AG04450 (cell line): ENCODE measurements at places on chromosomes 12 and 14. TPM values are rescaled to one million over a fixed set of nuclear protein-coding genes. Genes with fewer than 3 reads are reported as not detected.

WNT1 gene
- not detected in 2 replicates for polyA plus RNA-seq

SLC8B1 gene
- polyA plus RNA-seq = 12.1 and 17.2 TPM in 2 replicates

KRT5 gene
- 0.31 TPM in 1 of 2 replicates, not detected in the other for polyA plus RNA-seq

SOAT2 gene
- 0.06 TPM in 1 of 2 replicates, not detected in the other for polyA plus RNA-seq

MGST1 gene
- polyA plus RNA-seq = 647 and 656 TPM in 2 replicates

SSPN gene
- polyA plus RNA-seq = 19.9 and 21.6 TPM in 2 replicates

INSM2 gene
- not detected in 2 replicates for polyA plus RNA-seq

DEPDC4 gene
- polyA plus RNA-seq = 0.76 and 1.3 TPM in 2 replicates

LYZ gene
- polyA plus RNA-seq = not detected in 2 replicates

LRIG3 gene
- 58.2 and 80.1 TPM in 2 replicates for polyA plus RNA-seq

HOXC9 gene
- polyA plus RNA-seq = not detected in 2 replicates

CCDC197 gene
- not detected in 2 replicates for polyA plus RNA-seq

ZDHHC22 gene
- polyA plus RNA-seq = not detected in 2 replicates

DCN gene
- polyA plus RNA-seq = 4,192 and 4,723 TPM in 2 replicates

OTX2 gene
- polyA plus RNA-seq = not detected in 2 replicates

RAD51AP1 gene
- polyA plus RNA-seq = 4.3 and 8.2 TPM in 2 replicates

OR6C2 gene
- not detected in 2 replicates for polyA plus RNA-seq

B3GNT4 gene
- polyA plus RNA-seq = 0.12 and 0.32 TPM in 2 replicates

TDRD9 gene
- polyA plus RNA-seq = 0.05 and 0.11 TPM in 2 replicates

ALDH1L2 gene
- 90.5 and 116 TPM in 2 replicates for polyA plus RNA-seq

ACACB gene
- polyA plus RNA-seq = 2.8 and 3.2 TPM in 2 replicates

LGALS3 gene
- polyA plus RNA-seq = 303 and 383 TPM in 2 replicates

SCFD1 gene
- polyA plus RNA-seq = 109 and 160 TPM in 2 replicates

OR4K2 gene
- not detected in 2 replicates for polyA plus RNA-seq

SIRT4 gene
- polyA plus RNA-seq = 1.4 and 1.9 TPM in 2 replicates
